Erythroblast (primary cell): ENCODE measurements at places on chromosomes 2 and 18.

DNA sequence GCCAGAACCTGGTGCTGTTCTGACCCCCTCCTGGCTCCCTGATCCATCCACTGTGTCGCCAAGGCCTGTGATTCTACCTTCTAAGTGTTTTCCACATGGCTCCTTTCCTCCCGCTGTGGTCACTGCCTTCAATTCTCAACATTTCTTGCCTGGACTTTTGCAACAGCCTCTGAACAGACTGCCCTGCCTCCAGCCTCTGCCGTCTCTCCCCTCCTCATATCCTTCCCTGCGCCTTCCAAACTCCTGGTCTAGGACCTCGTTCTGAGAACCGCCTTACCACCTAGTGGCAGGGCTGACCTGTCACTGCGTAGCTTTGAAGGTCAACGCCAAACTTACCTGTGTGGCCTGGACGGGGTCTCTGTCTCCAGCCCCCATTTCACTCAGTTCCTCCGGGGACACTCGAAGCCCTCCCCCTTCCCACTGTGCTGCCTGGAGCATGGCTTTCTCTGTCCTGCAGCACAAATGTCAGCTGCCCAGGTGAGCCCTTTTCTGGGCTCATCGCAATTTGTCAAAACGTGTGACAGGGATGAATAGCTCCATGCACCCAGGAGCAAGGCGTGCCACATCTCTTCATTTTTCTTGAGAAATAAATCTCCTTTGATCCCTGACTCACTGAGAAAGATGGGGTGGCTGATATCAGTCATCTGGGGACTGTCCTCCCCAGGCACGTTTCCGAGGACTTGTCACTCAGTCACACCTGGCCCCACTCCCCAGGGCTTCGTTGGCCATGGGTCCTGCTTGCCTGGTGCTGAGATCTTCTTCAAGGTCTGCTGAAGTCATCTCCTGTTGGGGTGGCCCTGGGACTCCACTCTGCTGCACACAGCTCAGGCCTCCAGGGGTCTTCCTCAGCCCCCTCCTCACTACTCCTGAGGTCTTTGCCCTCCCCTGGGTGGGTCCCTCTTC lies 46.7 kb downstream of the LDLRAD4 start:
- DNase-seq: no peak

DNA sequence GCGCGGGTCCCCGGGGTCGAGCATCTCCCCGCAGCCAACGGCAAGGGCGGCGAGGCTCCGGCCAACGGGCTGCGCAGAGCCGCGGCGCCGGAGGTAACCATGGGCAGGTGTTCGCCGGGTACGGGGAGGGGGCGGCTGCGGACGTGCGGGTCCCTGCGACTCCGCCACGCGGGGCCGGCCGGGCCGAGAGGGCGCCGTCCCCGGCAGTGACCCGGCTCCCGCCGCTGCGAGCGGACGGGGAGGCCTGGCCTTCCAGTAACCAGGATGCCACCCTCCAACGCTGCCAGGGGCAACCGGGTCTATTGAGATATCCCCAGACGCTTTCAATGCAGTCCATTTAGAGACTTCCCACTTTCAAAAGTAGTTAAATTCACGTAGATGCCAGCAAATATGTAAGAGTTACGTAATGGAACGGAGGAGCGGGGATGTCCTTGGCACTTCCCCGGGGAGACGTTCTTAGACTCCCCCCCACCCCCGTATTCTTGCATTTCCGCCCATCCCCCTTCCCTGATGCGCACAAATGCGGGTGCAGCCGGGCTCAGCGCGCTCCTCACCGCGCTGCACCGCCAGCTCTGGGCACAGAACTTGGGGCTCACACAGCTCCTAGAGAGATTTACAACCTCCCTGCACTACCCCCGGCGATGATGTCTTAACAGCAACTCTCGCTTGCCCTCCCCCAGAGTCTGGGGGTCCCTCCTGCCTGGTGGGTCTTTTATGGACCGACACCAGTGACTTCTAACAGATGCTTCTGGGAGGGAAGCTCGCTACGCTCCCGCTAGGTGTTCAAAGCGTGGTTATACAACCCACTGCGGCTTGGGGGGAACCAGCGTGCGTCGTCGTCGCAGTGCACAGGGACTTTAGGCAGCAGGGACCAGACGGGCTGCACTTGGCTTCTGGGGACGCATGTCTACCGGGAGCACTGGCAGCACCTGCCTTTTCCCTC lies 657 bp downstream of the SGPP2 start:
- DNase-seq: no peak

GRCh38 chr2:218959761-218960308 lies 369 bp downstream of the CDK5R2 start:
- DNase-seq: no peak

DNA sequence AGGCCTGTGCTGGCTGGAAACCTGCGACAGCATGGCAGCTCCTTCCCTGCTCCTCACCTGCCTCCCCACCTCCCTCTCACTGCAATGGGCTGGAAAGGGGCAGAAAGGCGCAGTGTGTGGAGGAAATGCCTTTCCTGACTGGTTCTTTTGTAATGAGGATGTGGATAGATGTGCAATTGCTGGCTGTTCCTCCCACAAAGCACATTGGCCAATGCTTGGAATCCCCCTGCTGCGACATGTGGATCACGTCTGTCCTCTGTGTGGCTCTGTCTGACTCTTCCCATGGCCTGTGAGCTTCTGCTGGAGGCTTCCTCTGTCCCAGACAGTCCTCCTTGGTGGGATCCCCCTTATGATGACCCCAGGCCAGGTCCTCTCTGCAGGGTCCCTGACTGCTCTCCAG lies 172.5 kb downstream of the NCK2 start:
- no peak for DNase-seq

DNA sequence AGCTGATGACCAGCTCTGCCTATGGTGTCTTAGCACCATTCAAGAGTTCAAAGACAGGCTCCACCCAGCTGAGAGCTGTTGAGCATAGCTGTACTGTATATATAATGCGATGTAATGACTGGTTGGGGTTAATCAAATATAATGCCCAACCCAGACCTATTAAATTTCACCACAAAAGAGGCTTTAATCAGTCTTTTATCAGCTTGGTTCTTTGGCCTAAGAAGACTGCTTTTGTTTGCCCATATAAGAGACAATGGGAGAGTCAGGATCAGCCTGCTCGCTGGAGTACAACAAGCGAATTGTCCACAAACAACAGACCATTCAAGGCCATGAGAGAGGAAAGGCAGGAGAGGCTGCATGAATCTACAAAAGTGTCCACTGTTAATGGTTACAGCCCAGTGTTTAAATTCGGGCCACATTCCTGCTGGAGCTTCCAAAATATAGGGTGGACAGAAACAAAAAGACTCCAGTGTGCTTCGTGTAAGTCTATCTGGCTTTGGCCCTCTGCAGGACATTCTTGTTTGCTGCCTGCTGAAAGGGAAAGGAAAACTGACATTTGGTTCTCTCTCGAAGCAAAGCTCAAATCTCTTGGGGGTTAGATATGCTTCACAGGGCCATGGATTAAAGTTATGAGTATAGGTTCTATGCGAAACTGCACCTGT lies 299.0 kb upstream of the FBXO11 start:
- DNase-seq: peak; percentile 49

DNA sequence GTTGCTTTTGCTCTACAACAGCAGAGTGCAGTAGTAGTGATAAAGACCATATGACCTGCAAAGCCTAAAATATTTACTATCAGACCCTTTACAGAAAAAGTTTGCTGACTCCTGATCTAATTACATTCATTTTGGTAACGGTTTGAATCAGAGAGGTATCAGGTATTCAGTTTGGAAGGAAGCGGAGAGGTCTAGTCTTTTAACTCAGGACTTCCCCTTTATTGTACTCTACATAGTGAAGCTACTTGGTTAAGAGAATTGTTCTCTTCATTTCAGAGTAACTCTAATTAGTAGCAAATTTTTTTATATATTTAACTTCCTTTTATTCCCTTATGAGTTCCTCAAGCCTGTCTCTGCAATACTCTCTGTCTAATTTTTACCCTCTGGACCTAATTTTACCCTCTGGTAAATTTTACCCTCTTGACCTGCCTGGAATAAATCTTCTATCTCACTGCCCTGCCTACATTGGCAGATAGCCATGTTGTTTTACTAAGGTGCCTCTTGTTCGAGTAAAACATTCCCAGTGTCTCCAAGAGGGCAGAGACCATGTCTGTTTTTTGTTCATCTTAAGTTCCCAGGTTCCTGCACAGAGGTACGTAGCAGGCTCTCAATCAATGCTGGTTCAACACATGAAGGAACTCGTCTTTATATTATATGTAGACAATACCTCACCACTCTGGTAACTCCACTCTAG lies 170.6 kb downstream of the DNAH6 start:
- no peak for DNase-seq
